Tibial artery (tissue), 4 donors: ENCODE measurements at places on chromosomes 2 and 18.

DNA sequence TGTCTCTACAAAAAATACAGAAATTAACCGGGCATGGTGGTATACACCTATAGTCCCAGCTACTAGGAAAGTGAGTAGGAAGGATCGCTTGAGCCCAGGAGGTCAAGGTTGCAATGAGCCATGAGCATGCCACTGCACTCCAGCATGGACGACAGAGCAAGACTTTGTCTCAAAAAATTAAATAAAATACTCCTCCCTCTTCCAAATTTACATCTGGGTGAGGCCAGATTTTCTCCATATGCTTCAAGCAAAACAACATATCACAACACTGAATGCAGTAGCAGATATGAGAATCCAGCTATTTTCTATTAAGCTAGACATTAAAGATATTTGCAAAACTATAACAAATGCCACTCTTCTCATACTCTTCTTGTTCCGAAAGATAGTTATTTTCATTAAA lies 20.9 kb downstream of the MEMO1 start:
- no peak overlapping the region for H3K27ac ChIP-seq
- H3K27me3 ChIP-seq: no peaks in the 10 kb centered on the region
- no peaks in the 10 kb centered on the region for H3K36me3 ChIP-seq
- DNase-seq: no peak

- no peaks in the 10 kb centered on the region for H3K4me1 ChIP-seq
- no peak for DNase-seq
- H3K27me3 ChIP-seq: no peaks in the 10 kb centered on the region
- H3K4me3 ChIP-seq: no peak overlapping the region
Observed at GRCh38 chr2:228245601-228246000, 64.1 kb upstream of the SPHKAP start.

- no peaks in the 10 kb centered on the region for H3K36me3 ChIP-seq
- no peaks in the 10 kb centered on the region for H3K27me3 ChIP-seq
- no peak overlapping the region for H3K4me3 ChIP-seq
- H3K4me1 ChIP-seq: no peaks in the 10 kb centered on the region
- DNase-seq: no peak
- H3K27ac ChIP-seq: no peak overlapping the region
Observed at GRCh38 chr2:72581560-72582181, 244.2 kb downstream of the EXOC6B start.

GRCh38 chr2:29412197-29412925 lies 297.1 kb downstream of the CLIP4 start:
- H3K27me3 ChIP-seq: no peaks in the 10 kb centered on the region
- H3K27ac ChIP-seq: no peak overlapping the region
- no peak overlapping the region for H3K4me3 ChIP-seq
- H3K4me1 ChIP-seq: no peaks in the 10 kb centered on the region
- no peaks in the 10 kb centered on the region for H3K36me3 ChIP-seq

- H3K27me3 ChIP-seq: no peaks in the 10 kb centered on the region
- no peak overlapping the region for H3K4me3 ChIP-seq
- H3K27ac ChIP-seq: no peak overlapping the region
Observed at GRCh38 chr18:9530226-9531009, 55.1 kb downstream of the RALBP1 start.

GRCh38 chr2:200618590-200619021 lies 32.8 kb downstream of the AOX1 start:
- H3K36me3 ChIP-seq: peaks cover 18% of the 10 kb centered on the region
- DNase-seq: no peak
- H3K4me3 ChIP-seq: no peak overlapping the region
- no peak overlapping the region for H3K27ac ChIP-seq

DNA sequence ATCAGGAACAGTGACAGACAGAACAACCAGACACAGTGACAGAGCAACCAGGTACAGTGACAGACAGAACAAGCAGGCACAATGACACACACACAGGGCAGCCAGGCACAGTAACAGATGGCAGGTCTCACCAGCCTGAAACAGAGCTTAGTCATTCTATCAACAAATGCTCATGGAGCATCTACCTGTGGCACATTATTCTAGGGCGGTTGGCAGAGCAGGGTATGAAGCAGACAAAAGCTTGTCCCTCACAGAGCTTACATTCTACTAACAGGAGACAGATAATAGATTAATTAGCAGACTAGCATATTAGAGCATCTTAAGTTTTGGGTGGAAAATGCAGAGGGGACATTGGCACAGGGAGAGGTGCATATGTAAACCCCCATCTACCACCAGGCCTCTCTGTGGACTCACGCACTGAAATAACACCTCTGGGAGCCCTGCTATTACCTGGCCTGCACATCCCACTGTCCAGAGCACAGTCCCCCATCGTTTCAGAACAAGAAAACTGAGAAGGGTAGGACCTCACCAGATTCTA lies 64.1 kb upstream of the RAB6C start:
- no peaks in the 10 kb centered on the region for H3K36me3 ChIP-seq
- no peak overlapping the region for H3K27ac ChIP-seq
- H3K4me1 ChIP-seq: no peaks in the 10 kb centered on the region

DNA sequence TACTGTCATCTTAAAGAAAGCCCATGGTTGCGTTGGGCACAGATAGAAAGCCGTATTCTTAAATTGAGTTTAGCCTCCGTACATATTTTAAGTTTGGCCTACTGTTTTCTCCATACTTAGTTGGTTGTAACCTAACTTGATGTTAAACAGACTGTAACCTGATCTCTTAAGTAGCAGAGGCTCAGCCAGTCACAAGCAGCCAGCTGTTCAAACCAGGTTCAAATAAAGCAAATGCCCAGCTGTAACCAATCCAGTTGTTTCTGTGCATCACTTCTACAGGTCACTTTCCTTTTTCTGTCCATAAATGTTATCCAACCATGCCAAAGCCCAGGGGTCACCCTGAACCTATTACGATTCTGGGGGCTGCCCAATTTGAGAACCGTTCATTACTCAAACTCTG lies 10.0 kb upstream of the THADA start:
- no peaks in the 10 kb centered on the region for H3K27me3 ChIP-seq
- no peaks in the 10 kb centered on the region for H3K36me3 ChIP-seq
- no peak overlapping the region for H3K27ac ChIP-seq
- DNase-seq: no peak
- H3K4me3 ChIP-seq: no peak overlapping the region

DNA sequence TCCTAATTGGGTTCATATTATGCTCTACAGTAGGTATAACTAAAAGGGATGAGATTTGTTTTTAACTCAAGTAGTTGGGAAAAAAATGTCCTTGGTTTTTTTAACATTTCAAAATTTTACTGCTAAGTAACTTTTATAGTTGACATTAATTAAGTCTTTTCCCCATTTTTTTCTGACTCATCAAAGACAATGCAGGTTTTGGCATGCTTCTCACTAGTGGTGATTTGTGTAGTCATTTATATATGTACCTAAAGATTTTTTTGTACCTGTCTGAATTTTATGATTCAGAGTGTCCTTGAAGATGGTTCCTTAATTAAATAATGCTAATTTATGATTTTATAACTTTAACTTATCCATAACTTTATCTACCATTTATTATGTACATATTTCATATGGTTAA lies 882.3 kb upstream of the TMEFF2 start:
- H3K27me3 ChIP-seq: no peaks in the 10 kb centered on the region
- no peaks in the 10 kb centered on the region for H3K36me3 ChIP-seq
- H3K27ac ChIP-seq: no peak overlapping the region
- H3K4me1 ChIP-seq: no peaks in the 10 kb centered on the region
- no peak overlapping the region for H3K4me3 ChIP-seq

DNA sequence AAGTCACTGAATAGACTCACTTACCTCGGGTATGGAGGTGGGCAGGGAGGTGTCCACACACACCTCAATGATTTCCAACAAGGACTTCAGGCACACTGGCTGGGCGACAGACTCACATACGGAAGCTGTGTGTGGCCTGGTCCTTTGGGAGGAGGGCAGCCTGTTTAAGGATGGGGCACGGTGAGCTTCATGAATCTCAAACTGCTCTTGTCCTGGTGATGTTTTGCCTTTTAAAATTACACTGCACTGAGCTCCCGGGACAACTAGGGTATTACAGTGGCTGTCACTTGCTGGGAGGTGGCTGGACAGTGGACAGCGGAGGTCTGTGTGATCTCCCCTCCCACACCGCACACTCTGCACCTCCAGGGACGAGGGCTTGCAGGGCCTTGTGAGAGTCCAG lies 211.6 kb downstream of the SNTG2 start:
- H3K4me1 ChIP-seq: no peaks in the 10 kb centered on the region
- no peak overlapping the region for H3K4me3 ChIP-seq
- no peaks in the 10 kb centered on the region for H3K27me3 ChIP-seq
- H3K36me3 ChIP-seq: no peaks in the 10 kb centered on the region
- H3K27ac ChIP-seq: no peak overlapping the region

DNA sequence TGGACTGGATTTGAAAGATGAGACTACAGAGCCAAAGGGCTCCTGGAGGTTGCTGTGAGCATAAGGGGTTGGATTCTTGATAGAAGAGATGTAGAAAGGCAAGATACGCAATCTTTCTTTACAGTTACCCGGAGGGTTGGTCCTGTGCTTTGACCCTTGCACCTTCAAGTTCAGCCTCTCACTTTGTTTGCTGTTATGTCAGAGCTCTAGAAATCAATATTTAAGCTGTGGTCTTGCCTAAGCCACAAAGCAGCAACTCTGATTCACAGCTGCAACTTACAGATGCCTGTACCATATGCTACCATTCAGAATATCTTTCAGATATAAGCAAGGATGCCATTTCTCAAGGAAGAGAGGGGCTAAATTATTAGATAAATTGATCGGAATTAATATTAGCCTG lies 943.1 kb upstream of the LRRTM1 start:
- no peak overlapping the region for H3K4me3 ChIP-seq
- no peaks in the 10 kb centered on the region for H3K36me3 ChIP-seq
- H3K27me3 ChIP-seq: no peaks in the 10 kb centered on the region
- H3K27ac ChIP-seq: no peak overlapping the region
